HL-60 (cell line): ENCODE measurements at places on chromosomes 1 and 21.

DNA sequence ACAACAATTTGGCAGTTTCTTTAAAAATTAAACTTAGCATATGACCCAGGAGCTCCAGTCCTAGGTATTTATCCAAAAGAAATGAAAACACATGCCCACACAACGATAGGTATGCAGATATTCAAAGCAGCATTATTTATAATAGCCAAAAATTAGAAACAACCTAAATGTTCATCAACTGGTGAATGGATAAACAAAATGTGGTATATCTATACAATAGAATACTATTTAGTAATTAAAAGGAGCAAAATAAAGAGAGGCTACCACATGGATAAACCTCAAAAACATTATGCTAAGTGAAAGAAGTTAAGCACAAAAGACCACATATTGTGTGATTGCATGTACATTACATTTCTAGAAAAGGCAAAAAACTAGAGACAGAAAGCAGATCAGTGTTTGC is 51.3 kb downstream of the ROR1 start:
- no peak for DNase-seq

- no peak for DNase-seq
Measured at GRCh38 chr1:80629304-80629837, 1171.4 kb upstream of the ADGRL2 start.

DNA sequence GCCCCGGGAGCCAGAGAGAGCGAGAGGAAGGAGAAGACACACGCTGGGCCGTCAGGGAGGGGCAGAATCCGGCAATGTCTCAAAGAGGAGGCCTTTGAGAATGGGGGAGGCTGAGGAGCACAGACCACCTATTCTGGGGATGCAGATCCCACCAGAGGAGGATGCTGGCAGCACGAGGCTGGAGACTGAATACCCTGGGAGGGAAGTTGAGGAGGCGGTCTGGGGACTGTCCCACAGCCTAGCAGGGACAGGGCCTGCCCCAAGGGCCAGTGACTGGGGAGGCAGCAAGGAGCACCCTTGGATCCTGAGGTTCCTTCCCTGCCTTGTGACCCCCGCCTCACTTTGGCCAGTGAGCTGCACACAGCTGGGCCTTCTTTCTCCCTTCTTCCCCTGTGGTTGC is 49.2 kb downstream of the SLC37A1 start:
- no peak for DNase-seq

- no peak for DNase-seq
Measured at GRCh38 chr1:67983867-67984266, 66.6 kb downstream of the DIRAS3 start.

GRCh38 chr1:16158025-16158424 is 2.2 kb upstream of the EPHA2 start:
- DNase-seq = no peak

GRCh38 chr1:225511828-225512381 is 84.1 kb upstream of the LBR start:
- no peak for DNase-seq

- no peak for DNase-seq
Measured at GRCh38 chr1:33370301-33370700, 49.4 kb upstream of the A3GALT2 start.

GRCh38 chr21:45080639-45081414 is 6.4 kb downstream of the ADARB1 start:
- no peak for DNase-seq

DNA sequence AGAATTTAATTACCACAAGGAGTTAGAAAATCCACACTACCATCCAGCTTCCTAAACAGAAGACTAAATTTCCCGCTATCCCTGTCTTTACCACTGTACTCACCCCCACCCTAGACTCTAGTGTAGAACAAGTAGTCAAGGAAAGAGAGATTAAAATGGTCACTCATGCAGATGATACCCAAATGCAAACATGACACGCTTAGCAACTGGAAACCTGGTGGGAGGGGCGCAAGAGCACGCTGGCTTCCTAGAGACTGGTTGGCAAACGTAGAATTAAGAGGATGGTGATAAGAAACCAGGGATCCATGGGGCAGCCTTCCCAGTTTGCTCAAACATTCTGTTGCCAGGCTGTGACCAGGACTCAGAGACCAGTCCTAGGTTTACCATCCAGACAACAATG is 9.9 kb upstream of the LDLRAD1 start:
- DNase-seq = no peak
